Mesendoderm (in vitro differentiated cells): ENCODE measurements at places on chromosomes 4 and X.

- peak; percentile 20 for DNase-seq
Measured at GRCh38 chrX:84339507-84340364, 151.7 kb upstream of the RPS6KA6 start.

- no peak for DNase-seq
Measured at GRCh38 chr4:56185901-56186300, 201.4 kb downstream of the AASDH start.

- no peak for DNase-seq
Measured at GRCh38 chr4:151939670-151940069, 178.9 kb upstream of the GATB start.

DNA sequence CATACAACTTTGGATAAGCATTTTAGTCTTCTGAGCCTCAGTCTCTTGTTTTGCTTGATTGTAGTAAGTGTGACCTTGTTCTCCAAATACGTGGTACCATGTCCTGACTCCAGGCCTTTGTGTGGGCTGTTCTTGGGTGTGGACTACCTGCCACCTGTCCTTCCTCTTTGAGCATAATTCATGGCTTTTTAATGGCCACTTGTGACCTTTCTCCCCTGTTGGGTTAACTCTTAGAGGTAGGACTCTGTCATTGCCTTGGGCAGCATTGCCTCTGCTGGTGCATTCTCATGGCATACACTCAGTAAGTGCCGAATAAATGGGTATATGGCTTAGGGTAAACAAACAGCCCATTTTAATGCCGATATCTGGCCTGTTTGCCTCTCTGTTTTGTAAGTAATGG lies 3.0 kb downstream of the NSD2 start:
- no peak for DNase-seq

DNA sequence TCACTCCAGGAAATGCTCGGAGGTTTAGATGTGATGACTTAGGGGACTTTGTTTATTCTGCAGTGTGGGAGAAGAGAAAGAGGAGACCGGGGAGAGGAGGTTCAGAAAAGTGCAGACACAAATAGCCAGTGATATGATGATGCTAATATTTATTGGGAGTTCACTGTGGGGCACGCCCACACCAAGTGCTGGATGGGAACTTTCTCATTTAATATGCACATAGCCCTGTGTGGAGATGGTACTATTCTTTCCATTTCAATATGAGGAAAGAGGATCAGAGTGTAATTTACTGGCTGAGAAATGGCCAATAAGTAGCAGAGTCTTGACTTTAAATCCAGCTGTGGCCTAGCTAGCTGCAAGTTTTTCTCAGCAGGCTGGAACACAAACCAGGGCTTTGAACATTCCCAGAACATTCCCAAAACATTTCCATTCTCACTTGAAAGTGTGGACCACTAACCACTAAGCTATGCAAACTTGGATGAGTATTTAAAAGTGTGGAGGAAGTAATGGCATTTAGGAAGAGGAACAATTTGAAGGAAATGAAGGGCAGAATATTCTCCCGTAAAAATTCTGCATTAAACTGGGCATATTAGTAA lies 231.7 kb downstream of the HS3ST1 start:
- no peak for DNase-seq

DNA sequence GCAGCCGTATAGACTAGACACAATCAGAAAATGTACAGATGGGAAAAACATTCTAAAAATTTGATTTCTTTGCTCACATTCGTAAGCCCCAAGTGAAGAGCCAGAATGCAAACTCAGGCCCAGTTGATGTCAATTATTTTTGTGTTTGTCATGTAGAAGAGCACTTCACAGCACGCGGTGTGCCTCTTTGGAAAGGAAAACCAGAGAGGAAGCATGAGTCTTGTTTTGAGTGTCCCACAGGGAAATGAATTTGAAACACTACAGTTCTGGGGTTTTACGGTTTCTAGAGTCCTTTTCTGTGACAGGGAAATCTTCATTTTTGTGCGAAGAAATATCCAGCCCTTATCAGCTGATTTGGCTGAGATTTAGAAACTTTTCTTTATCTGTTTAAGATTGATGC lies 554.6 kb upstream of the BOD1L1 start:
- no peak for DNase-seq

- no peak for DNase-seq
Measured at GRCh38 chr4:150962245-150962644, 52.8 kb downstream of the LRBA start.

DNA sequence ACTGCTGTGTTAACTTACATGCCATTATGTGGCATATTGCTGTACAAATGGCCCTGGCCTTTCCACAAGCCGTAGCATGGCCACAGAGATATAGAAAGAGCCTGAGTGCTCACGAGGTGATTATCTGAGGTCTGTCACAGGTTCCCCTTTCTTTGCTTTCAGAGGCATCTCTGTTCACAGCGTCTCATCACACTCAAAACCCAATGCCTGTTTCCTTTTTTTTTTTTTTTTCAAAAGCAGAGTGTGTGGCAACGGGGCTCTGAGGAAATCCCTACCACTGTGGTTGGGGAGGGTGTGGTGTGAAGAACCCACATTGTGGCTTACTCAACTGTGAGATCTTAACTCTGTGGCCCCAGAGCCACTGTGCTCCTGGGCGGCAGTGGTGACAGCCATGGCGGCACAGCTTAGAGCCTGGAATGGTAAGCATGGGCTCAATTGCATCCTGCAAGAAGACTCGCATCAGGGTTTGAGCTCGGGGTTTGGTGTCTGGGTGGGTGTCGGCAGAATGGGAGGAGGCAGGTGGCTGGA lies 30.8 kb downstream of the RTL5 start:
- DNase-seq = no peak

- DNase-seq = no peak
Measured at GRCh38 chr4:52641854-52642563, 17.1 kb downstream of the USP46 start.

GRCh38 chr4:86685401-86685800 lies 91.3 kb downstream of the PTPN13 start:
- peak; percentile 13 for DNase-seq

- DNase-seq = no peak
Measured at GRCh38 chr4:39637221-39637585, 1.5 kb downstream of the SMIM14 start.

GRCh38 chrX:129239371-129239770 lies 283.9 kb downstream of the SMARCA1 start:
- DNase-seq = no peak

GRCh38 chrX:132426695-132427281 lies 62.0 kb downstream of the MBNL3 start:
- DNase-seq = no peak

DNA sequence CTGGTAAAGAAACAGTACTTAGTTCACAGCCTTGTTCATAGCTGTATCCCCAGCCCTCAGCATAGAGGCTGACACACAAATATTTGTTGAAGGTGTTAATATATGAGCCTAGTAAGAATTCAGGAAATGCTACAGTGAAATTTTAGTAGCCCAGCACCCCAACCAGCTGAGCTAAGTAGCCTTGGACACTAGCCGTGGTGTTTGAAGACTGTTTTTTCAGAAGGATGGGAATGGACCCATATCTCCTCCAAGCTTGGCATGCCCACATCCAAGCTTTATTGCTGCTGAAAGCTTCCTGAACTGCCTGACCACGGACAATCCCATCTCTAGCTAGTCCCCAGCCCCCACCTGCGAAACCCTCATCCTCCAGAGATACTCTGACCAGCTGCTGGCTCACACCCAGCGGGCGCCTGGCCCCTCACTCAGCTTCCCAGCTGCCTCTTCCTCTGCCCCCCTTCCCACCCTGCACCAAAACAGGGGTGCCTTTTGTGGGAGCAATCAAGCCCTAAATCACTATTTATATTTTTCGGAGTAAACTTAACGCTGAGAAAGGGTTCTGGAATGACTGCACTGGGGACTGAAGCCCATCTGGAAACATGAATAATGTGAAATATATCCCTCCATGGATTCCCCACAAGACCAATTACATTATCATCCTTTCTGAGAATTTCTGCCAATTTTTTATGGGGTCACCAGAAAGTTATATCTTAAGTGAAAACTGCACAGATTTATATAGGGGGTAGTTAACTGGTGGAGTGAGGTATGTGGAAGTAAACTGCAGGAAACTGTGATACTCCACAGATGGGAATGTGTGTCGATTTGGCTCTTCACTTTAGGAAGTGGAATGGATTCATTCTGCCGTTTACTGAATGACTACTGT lies 41.1 kb upstream of the CBR4 start:
- DNase-seq = no peak

- peak; percentile 32 for DNase-seq
Measured at GRCh38 chr4:39435659-39436563, 22.8 kb downstream of the RPL9 start.

GRCh38 chr4:174137698-174138097 lies 145.8 kb downstream of the FBXO8 start:
- no peak for DNase-seq

- DNase-seq = no peak
Measured at GRCh38 chr4:145829629-145830395, 108.8 kb downstream of the ZNF827 start.

DNA sequence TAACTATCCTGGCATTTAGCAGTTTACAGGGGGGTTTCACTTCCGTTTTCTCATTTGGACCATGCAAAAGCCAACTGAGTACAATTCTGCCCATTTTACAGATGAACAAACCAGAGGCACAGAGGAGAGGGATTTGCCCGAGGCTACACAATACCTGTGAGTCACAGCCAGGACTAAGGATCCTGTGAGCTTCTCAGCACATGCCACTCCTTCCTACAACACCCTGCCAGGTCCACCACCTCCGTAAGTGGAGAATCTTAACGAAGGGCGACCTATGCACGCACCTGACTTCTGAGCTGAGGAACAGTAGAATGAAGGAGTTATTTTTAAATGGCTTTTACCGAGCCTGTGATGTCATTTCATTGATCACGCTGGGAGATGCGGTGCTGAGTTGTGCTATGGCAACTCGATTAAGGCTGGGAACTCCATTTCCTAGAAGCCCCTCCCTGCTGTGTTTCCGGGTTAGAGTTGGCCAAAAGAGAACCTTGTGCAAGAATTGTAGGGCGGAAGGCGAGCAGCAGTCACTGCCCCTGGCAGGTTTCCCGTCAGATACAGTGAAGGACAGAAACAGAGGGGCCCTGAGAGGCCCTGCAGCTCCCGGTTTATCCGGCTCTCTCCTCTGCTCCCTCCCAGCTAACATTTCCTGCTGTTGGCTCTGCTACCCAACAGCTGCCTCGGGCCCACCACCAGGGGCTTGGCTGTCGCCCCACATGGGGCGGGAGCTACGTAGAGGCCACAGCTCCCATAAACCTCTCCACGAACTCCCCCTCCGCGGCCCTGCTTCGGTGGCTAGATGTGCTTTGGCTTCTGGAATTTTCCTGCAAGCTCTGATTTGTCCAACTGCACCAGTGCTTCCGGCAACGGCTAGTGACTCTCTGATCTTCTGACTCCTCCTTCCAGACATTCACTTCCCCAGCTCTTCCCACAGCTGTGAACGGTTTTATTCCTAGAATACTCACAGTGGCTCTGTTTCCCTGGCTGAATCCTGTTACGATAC lies 75.1 kb upstream of the USP9X start:
- peak; percentile 69 for DNase-seq

DNA sequence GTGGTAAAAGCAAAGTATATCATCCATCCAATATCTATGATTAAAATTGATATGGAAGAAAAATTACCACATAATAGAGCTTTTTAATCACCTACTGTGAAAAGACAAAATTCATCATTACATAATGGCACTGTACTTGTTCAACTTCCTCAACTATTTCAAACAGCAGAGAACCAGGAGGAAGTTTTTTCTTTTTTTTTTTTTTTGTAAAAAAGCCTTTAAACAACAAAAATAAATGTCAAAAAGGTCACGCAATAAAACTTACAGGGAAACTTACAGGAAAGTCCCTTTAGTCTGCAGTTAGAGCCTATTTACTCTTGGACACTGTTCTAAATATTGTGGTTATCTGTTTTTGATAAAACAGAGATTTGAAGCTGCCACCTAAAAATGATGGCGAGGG lies 4.8 kb downstream of the PDGFC start:
- DNase-seq = no peak

DNA sequence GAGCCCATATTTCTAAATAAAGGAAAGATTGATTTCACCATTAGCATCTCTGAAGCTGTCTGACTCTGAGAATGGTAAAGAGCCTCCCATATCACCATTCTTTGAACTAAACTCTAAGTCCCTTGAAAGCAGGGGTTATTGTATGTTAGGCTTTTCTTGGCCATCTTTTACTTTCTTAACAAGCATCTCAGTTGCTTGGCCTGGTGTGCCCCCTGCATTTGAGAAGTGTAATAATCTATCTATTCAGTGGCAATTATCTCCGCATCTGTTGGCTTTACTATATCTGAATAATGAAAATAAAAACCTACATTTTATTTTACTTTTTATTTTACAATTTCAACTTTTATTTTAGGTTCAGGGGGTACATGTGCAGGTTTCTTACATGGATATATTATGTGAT lies 128.3 kb upstream of the ARMCX2 start:
- peak; percentile 9 for DNase-seq

GRCh38 chr4:81426770-81427289 lies 44.9 kb downstream of the RASGEF1B start:
- no peak for DNase-seq

DNA sequence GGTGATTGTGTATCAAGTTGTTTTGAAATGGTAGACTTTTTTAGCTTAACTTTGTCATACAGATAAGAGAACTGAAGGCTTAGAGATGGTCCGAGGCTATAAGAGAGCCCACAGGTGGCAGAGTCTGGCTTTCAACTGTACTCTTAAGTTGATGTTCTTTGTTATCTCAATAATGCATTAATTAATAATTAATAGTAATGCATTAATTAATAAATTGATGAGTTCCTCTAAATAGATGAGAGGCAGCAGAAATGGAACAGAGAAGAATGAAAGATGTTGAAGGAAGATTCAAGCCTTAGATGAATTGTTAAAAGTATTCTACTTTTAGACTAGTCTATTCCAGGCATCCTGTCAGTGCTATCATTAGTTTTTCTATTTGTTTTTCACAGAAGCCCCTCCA lies 22.4 kb downstream of the NUDT9 start:
- no peak for DNase-seq

DNA sequence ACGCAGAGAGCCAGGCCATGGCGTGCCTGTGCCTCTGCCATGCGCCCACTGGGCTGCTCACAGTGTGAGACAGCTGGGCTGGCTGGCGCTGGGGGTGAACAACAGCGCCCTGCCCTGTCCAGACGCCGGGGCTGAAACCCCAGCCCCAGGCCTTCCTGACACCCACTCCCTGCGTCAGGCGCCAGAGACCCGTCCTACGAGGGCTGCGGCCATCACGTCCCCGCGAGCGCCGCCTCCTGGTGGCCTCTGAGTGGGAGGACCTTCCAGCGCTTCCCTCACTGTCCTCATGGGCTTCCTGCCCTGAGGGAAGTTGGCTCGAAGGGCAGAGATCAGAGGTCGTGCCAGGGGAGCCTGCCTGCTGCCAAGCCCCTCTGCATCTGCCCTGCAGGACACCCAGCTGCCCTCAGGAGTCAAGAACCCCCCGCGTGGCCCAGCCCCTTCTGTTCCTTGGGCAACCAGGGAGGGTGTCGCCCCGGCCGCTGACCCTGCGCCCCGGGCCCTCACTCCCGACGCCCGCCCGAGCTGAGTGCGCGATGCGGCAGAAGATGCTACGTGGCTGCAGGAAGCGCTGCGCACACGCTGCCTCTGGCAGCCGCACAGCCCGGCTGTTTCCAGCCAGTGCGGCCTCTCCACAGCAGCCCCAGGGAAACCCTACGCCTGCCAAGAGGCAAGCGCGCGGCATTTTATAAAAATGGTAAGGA lies 16.2 kb downstream of the NELFA start:
- DNase-seq = peak; percentile 84

- peak; percentile 40 for DNase-seq
Measured at GRCh38 chr4:186104890-186105646, 564 bp downstream of the FAM149A start.

GRCh38 chr4:55318175-55319129 lies 27.6 kb upstream of the SRD5A3 start:
- no peak for DNase-seq

GRCh38 chrX:39445336-39445735 lies 644.1 kb downstream of the MID1IP1 start:
- DNase-seq = peak; percentile 25
